ENCODE measurements at places on chromosomes 1 and 21.
A peak's percentile ranks its signal among the peaks of the same experiment; 100 is the strongest.

DNA sequence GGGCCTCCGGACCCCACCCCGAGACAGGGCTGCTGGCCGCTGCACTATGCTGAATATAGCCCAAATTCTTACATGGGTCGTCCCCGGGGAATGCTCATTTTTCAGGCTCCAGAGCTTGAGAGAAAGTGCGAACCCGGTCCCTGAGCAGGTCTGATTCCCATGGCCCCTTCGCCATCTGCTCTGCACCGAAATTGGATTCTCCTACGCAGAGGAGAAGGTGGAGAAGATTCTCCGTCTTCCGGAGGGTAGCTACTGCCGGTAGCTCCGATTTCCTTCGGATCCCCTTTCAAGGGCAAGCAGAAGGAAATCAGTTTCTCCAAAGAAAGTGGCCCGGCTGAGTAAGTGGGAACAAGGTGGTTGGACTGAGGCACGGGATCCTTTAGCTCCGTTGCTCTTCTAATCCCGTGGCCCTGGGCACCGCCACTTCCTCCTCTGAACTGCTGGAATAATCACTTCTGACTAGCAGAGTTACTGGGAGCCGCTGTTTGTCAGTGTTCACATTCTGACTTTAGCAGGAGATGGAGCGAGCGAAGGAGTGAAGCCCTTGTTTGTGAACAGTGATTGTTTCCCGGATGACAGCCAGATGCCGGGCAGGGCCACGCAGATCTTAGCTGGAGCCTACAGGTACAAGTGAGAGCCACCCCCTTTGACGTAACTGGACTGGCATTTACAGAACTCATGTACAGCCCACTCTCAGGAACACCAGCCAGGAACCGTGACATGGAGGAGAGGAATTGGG, 1.1 kb upstream of the ZNF496 start:
- no peak for DNase-seq

- no peak for DNase-seq
These were observed 33.2 kb downstream of the KCNK1 start for GRCh38 chr1:233647073-233647472.

DNA sequence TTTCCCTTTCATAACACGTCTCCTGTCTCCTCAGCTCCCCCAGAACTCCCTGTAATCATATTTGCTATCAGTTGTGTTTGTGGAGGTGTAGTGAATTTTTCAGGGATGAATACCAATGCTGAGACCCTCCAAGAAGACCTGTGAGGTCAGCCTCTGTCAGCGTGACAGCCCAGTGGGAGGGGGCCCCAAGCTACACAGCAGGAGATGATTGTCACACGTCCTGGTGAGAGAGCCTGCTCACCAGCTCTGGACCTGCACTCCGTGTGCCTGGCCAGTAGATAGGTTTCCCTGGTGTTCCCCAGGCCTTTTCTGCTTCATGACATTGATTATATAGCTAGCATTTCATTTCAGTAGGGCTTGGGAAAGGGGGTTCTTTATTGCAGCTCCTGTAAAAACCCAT, 421.5 kb downstream of the KIF26B start:
- DNase-seq, result no peak

DNA sequence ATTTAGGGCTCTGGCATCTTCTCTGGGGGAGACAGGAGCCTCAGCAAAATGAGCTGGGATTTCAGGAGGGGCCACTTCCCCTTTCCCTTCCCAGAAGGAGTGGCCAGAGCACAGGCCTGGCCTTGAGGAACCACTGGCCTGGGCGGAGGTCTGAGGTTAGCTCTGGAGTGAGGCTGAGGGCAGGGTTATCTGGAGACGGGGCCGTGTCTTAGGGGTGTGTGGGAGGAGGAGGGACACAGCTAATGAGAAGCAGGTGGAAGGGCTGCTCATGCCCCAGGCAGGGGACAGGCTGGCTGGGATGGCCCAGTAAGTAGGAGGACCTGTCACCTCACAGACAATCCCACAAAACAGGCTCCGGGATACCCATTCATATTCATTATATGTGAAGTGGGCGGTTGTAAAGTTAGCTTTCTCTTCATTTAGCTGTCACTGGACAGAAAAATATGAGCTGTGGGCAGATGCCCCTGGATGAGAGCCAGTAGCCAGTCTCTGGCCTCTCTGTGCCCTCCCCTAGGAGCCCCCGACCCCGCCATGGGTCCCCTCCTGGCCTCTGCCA, 12.4 kb downstream of the ALX3 start:
- DNase-seq, result no peak

DNA sequence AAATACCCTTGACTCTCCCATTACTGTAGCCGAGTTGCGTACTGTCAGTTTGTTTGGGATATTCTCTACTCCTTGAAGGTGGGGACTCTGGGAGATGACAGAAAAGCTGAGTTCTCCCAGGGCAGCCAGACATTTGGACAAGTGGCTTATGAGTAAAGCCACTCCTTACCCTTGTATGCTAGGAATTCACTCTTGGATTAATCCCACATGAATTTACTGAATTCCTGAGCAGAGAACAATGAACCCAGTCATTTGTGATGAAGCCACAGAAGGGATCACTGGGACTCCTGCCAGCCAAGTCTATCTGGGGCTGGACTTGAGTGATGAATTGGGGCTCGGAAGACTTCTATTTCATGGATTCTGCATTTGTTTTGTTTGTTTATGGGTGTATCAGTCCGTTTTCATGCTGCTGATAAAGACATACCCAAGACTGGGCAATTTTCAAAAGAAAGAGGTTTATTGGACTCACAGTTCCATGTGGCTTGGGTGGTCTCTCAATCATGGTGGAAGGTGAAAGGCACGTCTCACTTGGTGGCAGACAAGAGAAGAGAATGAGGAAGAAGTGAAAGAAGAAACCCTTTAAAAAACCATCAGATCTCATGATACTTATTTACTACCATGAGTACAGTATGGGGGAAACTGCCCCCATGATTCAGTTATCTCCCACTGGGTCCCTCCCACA, 25.1 kb downstream of the C1orf116 start:
- DNase-seq, result no peak

DNA sequence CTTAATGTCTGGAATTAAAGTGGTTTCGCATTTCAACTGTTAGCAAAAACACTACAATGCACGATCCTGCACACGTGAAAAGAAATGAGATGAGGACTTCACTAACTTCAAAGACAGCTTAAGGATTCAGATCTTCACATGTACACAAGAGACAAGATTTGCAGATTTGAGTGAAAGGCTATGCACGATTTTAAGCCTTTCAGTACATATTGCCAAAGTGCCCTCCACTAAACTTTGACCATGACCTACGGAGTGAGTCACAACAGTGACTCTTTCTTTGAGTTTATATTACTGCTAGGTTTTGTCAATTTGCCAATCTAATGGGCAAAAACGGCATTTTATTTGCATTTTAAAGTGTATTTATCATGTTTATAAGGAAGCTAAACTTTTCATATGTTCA, 41.2 kb upstream of the CR1L start:
- no peak for DNase-seq

DNA sequence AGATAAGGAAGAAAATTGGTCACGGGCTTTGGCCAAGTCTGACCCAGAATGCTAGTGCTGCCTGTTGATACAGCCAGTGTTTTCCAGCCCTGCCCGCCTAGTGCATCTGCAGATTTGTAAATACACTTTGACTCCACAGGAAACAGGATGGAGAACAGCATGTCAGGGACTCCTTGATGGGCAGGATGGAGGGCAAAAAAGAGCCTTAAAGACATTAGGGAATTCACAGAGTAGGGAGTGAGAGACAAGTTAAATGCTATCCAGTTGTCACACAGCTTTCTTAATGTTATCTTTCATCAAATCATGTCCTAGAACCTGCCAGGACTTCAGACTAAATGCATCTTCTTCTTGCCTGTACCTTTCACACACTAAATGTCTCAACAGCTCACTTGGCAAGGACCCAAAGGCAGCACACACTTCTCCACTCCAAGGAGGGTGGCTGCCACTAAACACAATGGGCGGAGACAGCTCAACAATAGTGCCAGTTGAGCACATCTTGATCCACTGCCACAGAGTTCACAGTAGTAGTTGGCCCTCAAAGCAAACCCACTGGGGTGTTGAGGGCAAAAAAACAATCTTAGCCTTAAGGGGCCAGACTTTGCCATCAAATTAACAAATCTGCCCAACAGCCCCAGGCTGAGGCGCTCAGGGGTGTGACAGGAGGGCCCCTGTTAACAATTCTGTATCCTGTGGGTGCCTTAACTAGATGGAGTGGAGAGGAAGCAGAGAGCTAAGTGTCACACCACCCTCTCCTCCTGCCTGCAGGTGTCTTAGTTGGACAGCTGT, 2.7 kb downstream of the HIVEP3 start:
- DNase-seq, result no peak

GRCh38 chr21:45768740-45769048, 125.2 kb downstream of the PCBP3 start:
- DNase-seq, result no peak

GRCh38 chr1:209519786-209520185, 63.7 kb upstream of the CAMK1G start:
- no peak for DNase-seq

- peak; percentile 42 for DNase-seq
These were observed 91.6 kb upstream of the TTC39A start for GRCh38 chr1:51421964-51422363.

- DNase-seq, result no peak
These were observed 8.6 kb upstream of the IFNAR1 start for GRCh38 chr21:33315946-33316710.

- DNase-seq, result no peak
These were observed 62.8 kb downstream of the NGF start for GRCh38 chr1:115275216-115275615.
